Anterior cingulate cortex (tissue), 58 donors: ENCODE measurements at places on chromosomes 12 and 14.

DNA sequence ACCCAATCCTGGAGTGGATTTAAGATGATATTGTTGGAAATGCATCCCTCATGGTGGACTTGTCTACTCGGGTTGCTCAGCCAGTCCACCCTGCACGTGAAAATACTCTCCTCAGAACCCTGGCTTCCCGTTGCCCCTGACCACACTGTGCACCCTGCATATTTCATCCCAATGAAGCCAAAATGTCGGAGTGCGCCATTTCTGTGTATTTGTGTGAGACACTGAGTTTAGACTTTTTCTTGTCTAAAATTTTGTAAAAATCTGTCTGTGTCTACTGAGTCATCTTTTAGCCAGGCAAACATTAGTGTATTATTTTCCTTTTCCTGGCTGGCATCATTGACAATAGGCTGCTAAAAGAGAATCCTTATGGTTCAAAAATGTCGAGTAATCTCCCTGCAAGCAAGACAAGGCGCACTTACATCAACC, 485 bp upstream of the PNMA1 start:
- DNase-seq, result no peak

GRCh38 chr12:129564768-129565167, 339.1 kb downstream of the TMEM132D start:
- DNase-seq, result no peak

GRCh38 chr14:20781803-20782202, 735 bp downstream of the RNASE6 start:
- DNase-seq, result no peak

GRCh38 chr12:70798016-70798783, 122.3 kb downstream of the PTPRR start:
- no peak for DNase-seq

GRCh38 chr14:58765418-58765831, 127.7 kb downstream of the DACT1 start:
- no peak for DNase-seq

- DNase-seq, result no peak
Measured at GRCh38 chr14:65320661-65321308, 91.7 kb upstream of the FUT8 start.

- DNase-seq, result no peak
Measured at GRCh38 chr14:99579903-99580571, 24.0 kb downstream of the CCDC85C start.

DNA sequence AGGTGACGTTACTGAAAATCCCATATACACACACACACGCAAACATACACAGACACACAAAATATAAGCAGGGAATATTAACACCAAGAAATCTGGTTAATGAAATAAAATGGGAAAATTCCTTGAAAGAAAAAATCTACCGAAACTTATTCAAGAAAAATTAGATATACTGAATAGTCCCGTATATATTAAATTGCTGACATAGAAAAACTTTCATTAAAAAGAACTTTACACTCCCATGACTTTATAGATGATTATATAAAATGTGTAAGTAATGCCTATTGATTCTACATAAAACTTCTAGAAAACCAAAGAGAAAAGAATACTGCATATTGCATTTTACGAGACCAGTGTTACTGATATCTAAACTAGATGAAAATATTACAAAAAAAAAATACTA, 803.2 kb downstream of the SLC16A7 start:
- no peak for DNase-seq

- DNase-seq, result no peak
Measured at GRCh38 chr14:65798216-65798615, 385.7 kb downstream of the FUT8 start.

GRCh38 chr14:93299866-93300265, 33.0 kb downstream of the BTBD7 start:
- no peak for DNase-seq

DNA sequence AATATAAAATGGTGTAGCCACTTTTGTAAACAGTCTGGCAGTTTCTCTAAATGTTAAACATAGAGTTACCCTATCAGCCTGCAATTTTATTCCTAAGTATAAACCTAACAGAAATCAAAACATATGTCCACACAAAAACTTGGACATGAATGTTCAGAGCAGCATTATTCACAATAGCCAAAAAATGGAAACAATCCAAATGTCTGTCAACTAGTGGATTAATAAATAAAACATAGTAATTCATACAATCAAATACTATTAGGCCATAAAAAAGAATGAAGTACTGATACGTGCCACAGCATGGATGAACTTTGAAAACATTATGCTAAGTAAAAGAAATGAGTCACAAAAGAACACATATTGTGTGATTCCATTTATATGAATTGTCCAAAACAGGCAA, 196.5 kb downstream of the NUAK1 start:
- DNase-seq, result no peak

DNA sequence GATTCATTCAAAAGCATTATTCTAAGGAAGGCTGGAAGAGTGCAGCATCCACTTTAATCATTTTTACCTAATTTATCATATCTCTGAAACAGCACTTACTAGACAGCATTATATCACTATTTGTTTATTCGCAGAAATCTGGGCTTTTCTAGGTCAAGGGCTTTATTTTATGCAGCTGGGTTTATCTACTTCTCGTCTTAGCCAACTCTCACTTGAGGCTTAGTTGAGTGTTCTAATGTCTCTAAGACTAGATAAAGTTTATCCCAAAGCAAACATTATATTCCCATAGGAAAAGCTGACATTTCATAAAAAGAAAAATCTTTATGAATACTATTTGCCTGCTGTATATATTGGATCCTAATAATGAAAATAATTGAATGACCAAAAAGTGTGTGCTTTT, 720.8 kb upstream of the FLRT2 start:
- no peak for DNase-seq

GRCh38 chr14:101252443-101253214, 308.7 kb upstream of the DIO3 start:
- DNase-seq, result no peak

- DNase-seq, result no peak
Measured at GRCh38 chr14:64718762-64719161, 14.5 kb downstream of the PLEKHG3 start.
